Tibial nerve (tissue), 4 donors: ENCODE measurements at places on chromosomes 2 and 18.

DNA sequence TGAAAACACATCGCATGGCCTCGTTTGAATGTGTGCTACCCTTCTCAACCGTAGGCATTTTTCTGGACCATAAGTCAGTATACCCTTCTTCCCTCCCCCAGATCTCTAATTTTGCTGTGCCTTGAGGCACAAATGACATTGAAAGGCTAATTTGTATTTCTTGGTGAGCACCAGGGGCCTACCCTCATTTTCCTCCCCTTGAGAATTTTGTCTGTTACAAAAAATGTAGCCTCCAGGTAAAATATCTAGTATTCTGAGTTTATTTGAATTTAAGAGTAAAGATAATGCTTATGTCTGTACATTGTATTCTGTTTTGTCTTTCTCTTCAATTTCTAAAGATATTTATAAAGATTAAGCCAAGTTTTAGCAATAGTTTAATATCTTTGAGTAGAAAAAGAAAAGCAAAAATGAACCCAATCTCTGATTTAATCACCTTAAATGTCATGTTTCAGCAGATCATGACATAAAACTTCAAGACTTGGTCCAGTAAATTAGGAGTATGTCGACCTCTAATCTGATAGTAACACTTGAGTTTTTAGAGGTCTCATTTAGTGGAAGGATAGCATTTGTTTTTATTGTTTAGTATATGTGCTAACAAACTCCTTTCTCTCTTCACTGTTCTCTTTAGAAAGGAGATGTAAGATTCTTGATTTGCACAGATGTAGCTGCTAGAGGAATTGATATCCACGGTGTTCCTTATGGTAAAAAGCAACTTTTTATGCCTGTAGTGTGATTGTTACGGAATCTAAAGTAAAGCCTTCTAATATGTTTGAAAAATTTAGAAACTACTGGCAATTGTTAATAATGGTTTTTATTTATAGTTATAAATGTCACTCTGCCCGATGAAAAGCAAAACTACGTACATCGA lies 36.4 kb downstream of the DDX1 start:
- DNase-seq = no peak
- H3K27ac ChIP-seq = no peak overlapping the region
- H3K36me3 ChIP-seq = no peaks in the 10 kb centered on the region
- H3K27me3 ChIP-seq = no peaks in the 10 kb centered on the region
- no peak overlapping the region for H3K4me3 ChIP-seq
- H3K4me1 ChIP-seq = no peaks in the 10 kb centered on the region

GRCh38 chr2:26243470-26244308 lies 743 bp downstream of the HADHA start:
- H3K27ac ChIP-seq = peak overlapping the region; percentile 98
- no peaks in the 10 kb centered on the region for H3K36me3 ChIP-seq
- DNase-seq = no peak
- peak overlapping the region; percentile 91 for H3K4me3 ChIP-seq
- no peaks in the 10 kb centered on the region for H3K27me3 ChIP-seq

DNA sequence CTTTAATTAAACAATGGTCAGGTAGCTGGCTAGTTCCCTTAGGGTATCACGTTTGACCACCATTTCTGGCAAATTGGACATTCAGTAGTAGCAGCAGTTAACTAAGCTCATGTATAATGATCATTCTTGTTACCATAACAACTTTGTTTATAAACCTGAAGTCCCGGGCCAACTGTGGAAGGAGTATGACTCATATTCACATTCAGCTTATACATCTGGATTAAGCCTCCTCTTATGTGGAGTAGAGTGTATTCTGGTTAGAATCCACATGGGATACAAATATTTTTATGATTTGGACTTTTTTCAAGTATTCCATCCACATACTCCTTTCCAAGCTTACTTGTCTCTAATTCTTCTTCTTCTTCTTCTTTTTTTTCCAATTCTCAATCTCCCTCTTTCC lies 70.3 kb upstream of the ZSWIM2 start:
- H3K36me3 ChIP-seq = no peaks in the 10 kb centered on the region
- H3K27me3 ChIP-seq = no peaks in the 10 kb centered on the region
- no peak overlapping the region for H3K27ac ChIP-seq
- H3K4me1 ChIP-seq = no peaks in the 10 kb centered on the region
- DNase-seq = no peak

- H3K36me3 ChIP-seq = no peaks in the 10 kb centered on the region
- H3K4me1 ChIP-seq = peaks cover 34% of the 10 kb centered on the region
- no peak for DNase-seq
- H3K27me3 ChIP-seq = no peaks in the 10 kb centered on the region
- no peak overlapping the region for H3K4me3 ChIP-seq
Observed at GRCh38 chr2:85250045-85250444, 77.7 kb downstream of the TGOLN2 start.

GRCh38 chr18:32072321-32072720 lies 19.4 kb upstream of the RNF138 start:
- H3K4me3 ChIP-seq = no peak overlapping the region
- no peaks in the 10 kb centered on the region for H3K4me1 ChIP-seq
- DNase-seq = no peak
- H3K27me3 ChIP-seq = no peaks in the 10 kb centered on the region
- peaks cover 4% of the 10 kb centered on the region for H3K36me3 ChIP-seq

GRCh38 chr2:7744827-7745226 lies 827.6 kb downstream of the RNF144A start:
- no peak overlapping the region for H3K27ac ChIP-seq
- H3K4me1 ChIP-seq = no peaks in the 10 kb centered on the region
- DNase-seq = no peak
- H3K36me3 ChIP-seq = no peaks in the 10 kb centered on the region
- no peak overlapping the region for H3K4me3 ChIP-seq
- H3K27me3 ChIP-seq = no peaks in the 10 kb centered on the region

DNA sequence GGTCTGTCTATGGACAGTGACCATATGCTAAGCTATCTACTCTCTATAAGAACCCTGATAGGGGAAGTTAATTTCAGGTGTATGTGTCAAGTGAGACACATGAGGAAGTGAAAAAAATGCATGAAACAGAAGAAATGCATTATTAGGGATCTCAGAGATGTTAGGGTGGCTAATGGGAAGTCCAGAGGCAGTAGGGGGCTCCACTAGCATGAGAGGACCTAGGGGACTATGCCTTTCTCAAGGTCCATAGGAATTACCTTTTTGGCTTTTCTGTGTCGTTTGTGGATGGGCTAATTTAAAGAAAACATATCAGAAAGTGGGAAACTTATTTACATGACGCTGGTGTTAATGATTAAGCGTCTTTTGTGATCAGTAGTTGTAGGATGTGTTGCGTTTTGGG lies 1653.2 kb downstream of the DPP10 start:
- H3K36me3 ChIP-seq = no peaks in the 10 kb centered on the region
- H3K27me3 ChIP-seq = no peaks in the 10 kb centered on the region
- no peak for DNase-seq
- H3K4me1 ChIP-seq = no peaks in the 10 kb centered on the region
